ENCODE measurements at places on chromosomes 3 and 15.

DNA sequence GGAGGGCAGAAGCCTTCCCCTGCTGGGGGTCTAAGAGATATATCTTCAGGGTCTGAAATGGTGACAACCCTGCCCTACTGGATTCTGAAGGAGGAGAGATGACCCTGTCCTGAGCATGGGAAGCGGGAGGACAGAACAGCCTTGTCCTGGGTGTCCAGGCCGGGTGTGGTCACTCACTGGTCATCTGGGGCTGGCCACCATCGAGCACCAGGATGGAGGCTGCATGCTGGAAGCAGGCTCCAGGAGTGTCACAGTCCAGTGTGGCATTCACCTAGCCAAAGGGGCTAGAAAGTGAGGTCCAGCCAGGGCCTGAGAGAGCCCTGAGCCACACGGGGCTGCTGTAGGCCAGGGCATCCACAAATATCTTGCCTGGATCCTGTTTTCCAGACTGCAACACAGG, 5.2 kb downstream of the CDHR4 start:
- no peak for DNase-seq

GRCh38 chr3:94735354-94735753, 672.5 kb downstream of the NSUN3 start:
- no peak for DNase-seq

- DNase-seq = no peak
Measured at GRCh38 chr15:90757461-90757860, 40.3 kb downstream of the BLM start.

GRCh38 chr3:21274079-21274571, 476.9 kb downstream of the ZNF385D start:
- DNase-seq = no peak

DNA sequence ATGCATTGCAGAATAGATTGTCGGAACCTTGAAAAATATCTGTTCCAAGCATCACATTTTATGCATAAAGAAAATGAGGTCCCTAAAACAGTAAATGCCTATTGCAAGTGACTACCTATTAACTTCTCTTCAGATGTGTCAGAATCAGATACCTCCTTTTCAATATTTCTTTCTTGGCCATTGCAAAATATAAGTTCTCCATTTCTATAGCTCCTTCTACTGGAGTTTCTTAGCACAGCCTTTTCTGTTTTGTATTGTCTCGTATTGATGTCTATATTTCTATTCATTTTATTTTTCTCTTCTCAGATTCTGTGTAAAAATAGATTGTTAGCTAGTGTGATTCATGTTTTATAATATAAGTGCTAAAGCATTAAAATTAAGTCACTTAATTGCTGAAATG, 63.4 kb downstream of the PPARG start:
- no peak for DNase-seq

DNA sequence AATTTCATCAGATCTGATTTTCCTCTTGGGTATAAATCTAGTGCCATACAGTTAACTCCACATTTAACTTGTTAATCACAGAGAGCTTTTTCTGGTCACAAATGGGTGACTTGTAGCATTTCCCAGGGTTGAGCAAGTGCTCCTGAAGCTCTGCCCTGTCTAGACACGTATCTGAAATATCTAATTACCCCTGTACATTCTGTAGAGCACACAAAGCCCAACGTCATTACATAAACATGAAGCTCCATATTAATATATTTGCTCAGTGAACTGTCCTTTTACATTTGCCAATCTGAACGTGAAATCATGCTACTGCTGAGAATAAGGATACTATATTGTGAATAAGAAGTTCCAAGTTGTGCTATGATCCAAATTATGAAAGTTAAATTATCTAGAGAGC, 49.0 kb downstream of the THBS1 start:
- no peak for DNase-seq

GRCh38 chr3:175077216-175077615, 218.1 kb downstream of the NAALADL2 start:
- no peak for DNase-seq

DNA sequence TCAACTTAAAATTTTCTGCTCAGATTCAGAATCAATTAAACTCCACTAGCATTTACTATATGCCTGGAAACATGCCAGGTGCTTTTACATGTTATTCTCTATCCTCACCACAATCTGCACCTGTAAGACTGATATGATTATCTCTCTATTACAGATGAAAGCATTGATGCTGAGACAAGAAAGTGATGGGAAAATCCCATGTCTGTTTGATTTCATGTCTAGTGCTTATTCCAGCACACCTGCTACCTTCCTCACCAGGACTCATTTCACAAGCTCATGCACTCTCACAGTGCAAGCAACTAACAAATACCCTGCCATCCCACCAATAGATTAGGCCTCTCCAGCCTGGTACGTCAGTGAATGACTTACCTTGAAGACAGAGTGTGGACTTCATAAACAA, 25.0 kb upstream of the BCL6 start:
- DNase-seq = no peak

GRCh38 chr3:123884203-123884831, at the start of gene MYLK:
Gene MYLK, minus strand, starts transcription at chr3:123884332. Its CDS starts 90,491 bp downstream, at chr3:123793841.
- DNase-seq = no peak

- DNase-seq = no peak
Measured at GRCh38 chr3:45711931-45712330, 22.7 kb downstream of the SACM1L start.

DNA sequence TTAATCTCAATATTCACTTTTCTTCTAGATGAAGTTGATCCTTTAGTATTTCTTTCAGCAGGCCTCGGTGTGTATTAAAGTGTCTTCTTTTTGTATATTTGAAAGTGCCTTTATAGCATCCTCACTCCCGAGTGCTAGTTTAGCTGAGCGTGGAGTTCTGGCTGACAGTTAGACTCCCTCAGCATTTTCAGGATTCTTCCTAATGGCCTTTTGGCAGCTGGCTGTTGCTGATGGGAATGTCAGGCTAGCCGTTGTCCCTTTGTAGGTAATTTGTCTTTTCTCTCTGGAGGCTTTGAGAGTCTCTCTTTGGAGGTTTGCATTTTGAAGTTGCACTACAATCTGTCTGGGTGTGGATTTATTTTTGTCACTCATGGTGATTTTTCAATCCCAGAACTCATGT, 94.4 kb downstream of the SRGAP3 start:
- no peak for DNase-seq

DNA sequence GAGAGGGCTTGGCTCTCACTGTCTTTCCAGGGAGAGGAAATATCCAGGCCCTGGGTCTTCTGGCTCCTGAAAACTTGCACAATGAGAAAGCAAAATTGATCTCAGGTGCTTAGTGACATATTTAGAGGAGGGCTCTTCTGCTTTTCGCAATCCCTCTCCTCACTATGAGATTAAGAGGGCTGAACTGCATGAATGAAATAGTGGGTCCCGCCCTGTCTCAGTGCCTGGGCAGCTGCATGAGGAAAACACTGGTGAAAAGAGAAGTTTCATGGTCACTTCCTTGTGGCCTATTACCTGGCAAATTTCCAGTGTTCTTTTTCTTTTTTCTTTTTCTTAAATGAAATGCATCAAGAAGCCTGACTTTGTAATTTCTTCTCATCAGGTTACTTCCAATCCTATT, 73.5 kb downstream of the TRAK1 start:
- no peak for DNase-seq

GRCh38 chr3:179701176-179701827, 48.5 kb downstream of the USP13 start:
- DNase-seq = no peak

DNA sequence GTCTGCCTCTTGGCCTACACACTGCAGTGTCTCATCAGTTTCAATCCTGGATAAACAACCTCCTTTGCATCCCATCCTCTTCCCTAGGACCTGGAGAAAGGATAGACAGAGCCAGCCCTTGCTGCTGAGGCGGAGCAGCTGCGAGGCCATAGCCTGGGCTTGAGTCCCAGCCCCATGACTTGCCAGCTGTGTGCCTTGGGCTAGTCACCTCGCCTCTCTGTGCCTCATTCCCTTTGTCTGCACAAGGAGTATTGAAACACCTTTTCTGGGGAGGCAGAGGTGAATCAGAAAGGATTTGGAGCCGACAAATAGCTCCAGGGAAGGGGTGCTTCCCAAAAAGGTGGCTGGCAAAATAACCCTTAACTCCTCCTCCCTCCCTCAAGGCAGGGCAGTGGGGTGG, 65.0 kb upstream of the SLC6A1 start:
- no peak for DNase-seq

DNA sequence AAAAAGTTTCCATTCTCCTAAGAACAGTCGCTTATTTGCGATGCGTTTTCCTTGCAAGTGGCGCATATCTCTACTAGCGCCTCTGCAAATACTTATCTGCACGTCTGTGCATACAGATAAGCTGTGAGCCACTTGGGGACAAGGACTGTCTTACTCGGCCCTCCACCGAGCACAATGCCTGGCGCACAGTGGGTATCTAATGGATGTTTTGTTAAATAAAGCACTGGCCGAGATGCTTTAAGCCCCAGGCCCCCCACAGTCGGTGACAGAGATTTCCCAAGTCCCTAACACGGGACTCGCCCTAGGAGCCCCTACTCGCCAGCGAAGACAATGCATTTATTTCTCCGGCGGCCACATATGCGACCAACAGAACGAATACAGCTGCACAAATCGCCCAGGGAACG, 503 bp downstream of the HLTF start:
- no peak for DNase-seq

GRCh38 chr15:72451224-72451623, 22.9 kb upstream of the ARIH1 start:
- DNase-seq = no peak

GRCh38 chr3:89577637-89578530, 470.5 kb downstream of the EPHA3 start:
- DNase-seq = no peak

DNA sequence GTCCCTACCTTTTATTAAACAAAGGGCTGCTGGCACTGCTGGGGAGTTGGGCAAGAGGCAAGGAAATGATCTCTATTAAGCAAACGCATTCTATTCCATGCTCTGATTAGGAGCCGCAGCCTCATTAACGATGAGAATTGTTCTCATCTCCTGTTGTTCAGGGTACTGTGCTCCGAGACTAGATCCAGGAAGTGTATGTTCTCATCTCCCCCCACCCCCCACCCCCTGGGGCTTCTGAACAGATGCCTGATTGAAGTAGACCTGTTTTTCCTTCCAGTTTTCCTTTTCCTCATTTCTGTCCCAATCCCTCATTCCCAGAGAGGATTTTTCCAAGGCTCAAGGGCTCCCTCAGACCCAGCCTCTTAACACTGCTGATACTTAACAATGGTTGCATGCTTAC, 81.6 kb upstream of the FEZF2 start:
- DNase-seq = no peak

DNA sequence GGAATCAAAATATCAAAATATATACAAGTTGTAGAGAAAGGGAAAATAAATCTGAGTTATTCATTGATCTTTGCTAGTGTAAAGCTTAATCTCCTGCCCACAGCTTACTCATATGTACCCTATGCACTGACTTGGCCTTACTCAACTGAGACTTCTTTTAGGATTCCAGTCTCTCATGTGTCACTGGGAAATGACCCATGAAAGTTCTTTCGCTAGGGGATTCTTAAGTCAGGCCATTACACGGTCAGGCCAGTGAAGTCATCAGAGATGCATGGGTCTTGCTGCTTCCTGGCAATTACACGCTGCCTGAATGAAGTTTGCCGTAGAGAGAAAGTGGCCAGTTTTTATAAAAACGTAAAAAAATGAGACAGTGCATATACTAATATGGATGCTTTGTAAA, 20.7 kb upstream of the LPP start:
- no peak for DNase-seq

GRCh38 chr3:139439278-139439677, 37.0 kb downstream of the RBP2 start:
- no peak for DNase-seq

- no peak for DNase-seq
Measured at GRCh38 chr15:65312400-65312916, 8.0 kb downstream of the RNU5B-1 start.

DNA sequence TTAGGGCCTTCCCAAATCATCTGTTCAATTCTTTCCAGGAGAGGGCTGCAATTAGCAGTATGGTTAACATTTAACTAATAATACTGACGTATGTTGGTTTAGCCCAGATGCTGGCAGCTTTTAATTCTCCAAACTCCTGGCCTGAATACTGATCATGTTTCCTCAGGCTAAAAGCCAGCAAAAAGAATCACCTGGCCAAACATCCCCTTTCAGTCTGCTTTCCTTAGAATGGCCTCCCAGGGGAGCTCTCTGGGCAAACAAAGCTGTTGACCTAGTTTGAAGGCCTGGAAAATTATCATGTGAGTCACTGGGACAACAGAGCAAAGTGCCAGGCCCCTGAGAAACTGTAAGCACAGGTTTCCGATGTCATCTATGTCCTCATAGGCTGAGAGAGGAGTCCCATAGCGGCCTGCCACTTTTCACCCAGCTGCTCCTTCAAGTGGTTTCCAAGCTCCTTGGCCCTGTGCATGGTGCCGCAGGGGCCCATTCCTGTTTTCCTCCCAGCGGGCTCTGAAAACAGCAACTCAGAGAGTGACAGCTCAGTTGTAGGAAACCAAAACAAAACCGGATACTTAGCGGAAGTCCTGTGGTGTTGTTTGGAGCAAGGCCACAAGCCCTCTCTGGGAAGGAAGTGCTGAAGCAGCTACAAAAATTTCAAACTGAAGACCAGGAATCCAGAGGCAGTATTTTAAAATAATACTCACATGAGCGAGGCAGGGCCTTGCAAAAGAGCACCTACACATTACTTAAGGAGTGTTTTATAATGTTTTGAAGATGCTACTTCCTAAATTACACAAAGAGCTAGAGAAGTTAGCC, 36.5 kb upstream of the RAB11A start:
- DNase-seq = no peak

DNA sequence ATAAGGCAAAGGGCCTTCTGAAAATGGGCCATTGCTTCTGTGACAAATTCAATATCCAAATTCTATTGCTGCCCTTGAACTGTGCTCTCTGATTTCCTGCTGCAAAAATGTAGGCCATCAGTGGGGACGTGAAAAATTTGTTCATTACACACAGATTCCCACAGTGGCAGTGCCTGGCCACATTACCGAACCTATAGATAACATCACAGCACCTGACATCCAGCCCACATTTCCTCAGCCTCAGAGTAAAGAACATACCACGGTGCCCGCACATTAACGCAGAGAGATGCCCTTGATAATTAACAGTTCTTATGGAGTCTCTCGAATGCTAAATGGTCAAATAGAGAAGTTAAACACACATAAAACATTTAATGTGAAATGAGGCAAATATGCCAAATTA, 931.6 kb upstream of the CFAP20DC start:
- DNase-seq = no peak
